ENCODE measurements at places on chromosomes 2 and 18. TPM values are rescaled to one million over a fixed set of nuclear protein-coding genes. Genes with fewer than 3 reads are reported as not detected.

SMAD7 gene
- 14.7 TPM for total RNA-seq

FAM228A gene
- 3.3 TPM for total RNA-seq

COL4A3 gene
- under 0.01 TPM for total RNA-seq

STON1 gene
- total RNA-seq, result 3.7 TPM

DTNA gene
- total RNA-seq, result 46.5 TPM

C1QL2 gene
- 0.41 TPM for total RNA-seq

OXER1 gene
- not detected for total RNA-seq

DHRS9 gene
- 0.82 TPM for total RNA-seq

CNTNAP5 gene
- total RNA-seq, result 30.6 TPM

VIL1 gene
- not detected for total RNA-seq

PRKAG3 gene
- not detected for total RNA-seq

PER2 gene
- 5.3 TPM for total RNA-seq

CD8A gene
- total RNA-seq, result 1.2 TPM

MAP3K19 gene
- 0.41 TPM for total RNA-seq

RGPD3 gene
- total RNA-seq, result 1.2 TPM

RAB17 gene
- 0.41 TPM for total RNA-seq

GALNT14 gene
- 10.2 TPM for total RNA-seq

CPLX4 gene
- total RNA-seq, result not detected

ARHGAP25 gene
- 1.2 TPM for total RNA-seq

FSIP2 gene
- 2.0 TPM for total RNA-seq

DSG1 gene
- total RNA-seq, result under 0.01 TPM

VWA3B gene
- total RNA-seq, result under 0.01 TPM

KCNG2 gene
- under 0.01 TPM for total RNA-seq

PID1 gene
- 36.7 TPM for total RNA-seq

ITPRIPL1 gene
- 4.9 TPM for total RNA-seq

L3MBTL4 gene
- total RNA-seq, result 34.2 TPM

VWC2L gene
- total RNA-seq, result 4.1 TPM
